ENCODE measurements at places on chromosomes 4 and X.

DNA sequence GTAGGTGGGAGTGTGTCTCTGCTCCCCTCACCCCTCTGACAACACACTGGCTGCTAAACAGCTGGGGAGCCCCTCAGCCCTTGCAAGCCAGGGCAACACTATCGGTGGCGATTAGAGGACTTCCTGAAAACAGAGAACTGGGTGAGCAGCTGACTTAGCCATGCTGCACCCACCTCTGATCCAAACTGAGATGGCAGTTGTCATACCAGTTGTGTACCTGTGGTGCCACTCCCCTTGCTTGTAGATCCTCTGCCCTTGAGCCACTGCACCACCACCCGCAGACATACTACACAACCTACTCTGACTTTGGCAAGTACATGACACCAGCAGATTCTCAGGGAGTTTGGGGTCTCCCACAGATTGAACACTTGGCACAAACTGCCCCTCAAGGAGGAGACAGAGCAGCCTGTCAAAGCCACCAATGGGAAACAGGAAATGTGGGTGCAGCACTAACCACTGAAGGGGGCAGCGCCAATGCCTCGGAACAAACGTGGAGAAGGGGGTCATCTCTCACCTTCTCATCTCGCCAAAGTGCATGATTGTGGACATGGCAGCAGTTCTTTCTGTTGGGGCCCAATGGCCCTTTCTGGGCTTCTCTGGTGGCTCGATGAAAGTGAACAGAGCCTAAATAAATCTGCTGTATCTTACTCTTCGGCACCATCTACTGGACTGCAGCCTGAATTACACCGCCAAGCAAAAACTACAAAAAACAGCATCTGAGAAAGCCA, 119.8 kb downstream of the NEK1 start:
- no peaks in the 10 kb centered on the region for H3K27me3 ChIP-seq
- no peaks in the 10 kb centered on the region for H3K4me1 ChIP-seq
- no peak overlapping the region for H3K27ac ChIP-seq
- no peak overlapping the region for H3K4me3 ChIP-seq

DNA sequence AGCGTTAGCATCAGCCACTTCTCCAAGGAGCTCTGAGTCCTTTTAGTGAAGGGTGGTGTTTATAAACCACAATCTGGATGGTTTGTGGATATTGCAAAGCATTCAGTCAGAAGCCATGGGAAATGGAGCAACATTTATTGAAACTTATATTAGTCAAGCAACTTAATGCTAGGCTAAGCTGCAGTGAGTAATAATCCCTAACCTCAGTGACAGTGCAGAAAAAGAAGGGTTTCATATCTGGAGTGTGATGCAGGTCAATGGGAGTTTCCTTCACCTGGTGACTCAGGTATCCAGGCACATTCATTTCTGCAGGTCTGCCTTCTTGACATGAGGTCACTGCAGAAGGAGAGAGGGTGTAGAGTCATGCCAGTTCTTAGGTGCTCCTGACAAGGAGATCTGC, 10.4 kb upstream of the DRD5 start:
- no peak overlapping the region for H3K27ac ChIP-seq
- no peaks in the 10 kb centered on the region for H3K36me3 ChIP-seq
- DNase-seq: no peak
- H3K27me3 ChIP-seq: peaks cover 49% of the 10 kb centered on the region
- H3K4me1 ChIP-seq: peaks cover 4% of the 10 kb centered on the region

DNA sequence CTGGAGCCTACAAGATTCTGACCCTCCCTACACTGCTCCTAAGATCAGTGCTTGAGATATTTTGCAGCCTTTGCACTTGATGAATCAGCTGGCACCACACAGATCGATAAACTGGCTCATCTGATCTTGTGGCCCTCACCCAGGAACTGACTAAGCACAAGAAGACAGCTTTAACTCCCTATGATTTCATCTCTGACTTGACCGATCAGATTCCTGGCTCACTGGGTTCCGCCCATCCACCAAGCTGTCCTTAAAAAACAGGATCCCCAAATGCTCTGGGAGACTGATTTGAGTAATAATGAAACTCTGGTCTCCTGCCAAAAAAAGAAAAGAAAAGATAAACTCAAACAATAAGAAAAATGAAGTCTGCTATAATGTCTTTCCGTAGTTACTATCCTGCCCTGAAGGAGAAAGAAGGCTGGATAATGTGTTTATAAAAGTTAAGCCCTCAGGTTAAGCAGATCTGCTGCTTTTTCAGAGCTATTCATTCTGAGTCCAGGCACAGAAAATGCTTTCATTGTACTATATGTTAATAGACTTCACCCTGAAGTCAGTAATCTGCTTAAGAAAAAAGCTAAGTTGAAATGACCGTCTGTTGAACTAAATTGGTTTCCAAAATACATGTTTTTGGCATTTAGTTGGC, 795.2 kb downstream of the TRIML1 start:
- no peak overlapping the region for H3K4me3 ChIP-seq
- H3K27ac ChIP-seq: no peak overlapping the region
- H3K4me1 ChIP-seq: peaks cover 10% of the 10 kb centered on the region
- H3K27me3 ChIP-seq: no peaks in the 10 kb centered on the region
- H3K36me3 ChIP-seq: peaks cover 14% of the 10 kb centered on the region

DNA sequence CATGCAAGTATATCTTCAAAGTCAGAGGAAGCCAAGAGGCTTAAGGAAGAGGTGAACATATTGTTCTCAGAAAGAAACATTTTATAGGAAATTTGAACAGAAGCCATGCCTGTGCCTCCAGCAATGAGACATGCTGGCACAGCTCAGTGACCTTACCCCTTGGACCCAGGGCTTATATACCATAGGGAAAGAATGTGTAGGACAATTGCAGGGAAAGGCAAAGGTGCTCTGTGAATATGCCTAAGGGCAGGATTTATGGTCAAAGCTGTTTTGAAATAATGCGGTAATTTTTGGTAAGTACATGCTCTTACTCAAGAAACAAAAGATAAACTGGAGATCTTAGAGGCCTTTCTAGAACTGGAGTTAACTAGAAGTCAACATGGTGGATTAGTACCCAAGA, 568.8 kb downstream of the GRID2 start:
- H3K36me3 ChIP-seq: no peaks in the 10 kb centered on the region
- H3K27ac ChIP-seq: no peak overlapping the region
- no peaks in the 10 kb centered on the region for H3K27me3 ChIP-seq
- no peaks in the 10 kb centered on the region for H3K4me1 ChIP-seq
- H3K4me3 ChIP-seq: no peak overlapping the region

DNA sequence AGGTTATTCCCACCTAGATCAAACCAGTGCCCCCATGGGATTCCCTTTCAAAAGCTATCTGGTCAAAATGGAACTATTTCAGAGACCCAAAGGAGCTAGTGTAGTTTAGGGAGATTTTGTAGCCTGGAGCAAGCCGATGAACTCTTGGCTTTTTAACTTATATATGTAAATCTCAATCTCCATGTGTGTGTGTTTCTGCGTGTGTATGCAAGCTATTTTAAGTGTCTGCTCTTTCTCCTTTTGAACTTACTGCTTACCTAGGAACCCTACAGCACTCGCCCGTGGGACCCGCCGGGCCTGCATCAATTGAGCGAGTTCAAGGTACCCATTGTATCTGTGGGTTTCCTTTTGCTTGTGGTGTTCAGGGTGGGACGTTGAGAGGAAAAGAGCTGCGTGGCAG, 10.4 kb downstream of the CSTF2 start:
- no peak for DNase-seq
- H3K4me3 ChIP-seq: no peak overlapping the region
- H3K4me1 ChIP-seq: no peaks in the 10 kb centered on the region
- no peak overlapping the region for H3K27ac ChIP-seq

DNA sequence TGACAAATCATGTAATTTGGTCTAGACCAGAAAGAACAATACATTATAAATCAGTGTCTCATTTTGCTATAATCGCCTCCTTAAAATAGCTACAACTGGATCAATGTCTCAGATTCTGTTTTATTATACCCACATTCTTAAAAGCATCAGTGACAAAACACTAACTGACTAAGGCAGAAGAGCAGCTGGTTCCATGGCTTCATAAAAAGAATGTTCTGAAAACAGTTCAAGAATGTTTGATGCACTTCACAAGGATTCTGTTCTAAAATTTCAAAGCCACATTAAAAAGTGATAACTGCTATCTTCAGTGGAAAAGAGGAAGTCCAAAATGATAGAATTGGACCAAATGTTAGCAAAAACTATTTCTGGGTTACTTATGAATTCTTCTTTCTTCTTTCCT, 69.8 kb downstream of the COL25A1 start:
- DNase-seq: no peak
- H3K27me3 ChIP-seq: no peaks in the 10 kb centered on the region
- H3K36me3 ChIP-seq: peaks cover 23% of the 10 kb centered on the region
- H3K4me1 ChIP-seq: peaks cover 4% of the 10 kb centered on the region
- no peak overlapping the region for H3K27ac ChIP-seq
- no peak overlapping the region for H3K4me3 ChIP-seq

GRCh38 chr4:71389149-71389827, 50.5 kb downstream of the SLC4A4 start:
- DNase-seq: no peak
- no peak overlapping the region for H3K27ac ChIP-seq
- no peaks in the 10 kb centered on the region for H3K36me3 ChIP-seq
- no peak overlapping the region for H3K4me3 ChIP-seq
- no peaks in the 10 kb centered on the region for H3K4me1 ChIP-seq

GRCh38 chrX:5536261-5536660, 692.4 kb downstream of the NLGN4X start:
- H3K36me3 ChIP-seq: no peaks in the 10 kb centered on the region
- no peak for DNase-seq
- H3K27me3 ChIP-seq: peaks cover 16% of the 10 kb centered on the region
- H3K27ac ChIP-seq: no peak overlapping the region
- no peak overlapping the region for H3K4me3 ChIP-seq
- H3K4me1 ChIP-seq: no peaks in the 10 kb centered on the region

DNA sequence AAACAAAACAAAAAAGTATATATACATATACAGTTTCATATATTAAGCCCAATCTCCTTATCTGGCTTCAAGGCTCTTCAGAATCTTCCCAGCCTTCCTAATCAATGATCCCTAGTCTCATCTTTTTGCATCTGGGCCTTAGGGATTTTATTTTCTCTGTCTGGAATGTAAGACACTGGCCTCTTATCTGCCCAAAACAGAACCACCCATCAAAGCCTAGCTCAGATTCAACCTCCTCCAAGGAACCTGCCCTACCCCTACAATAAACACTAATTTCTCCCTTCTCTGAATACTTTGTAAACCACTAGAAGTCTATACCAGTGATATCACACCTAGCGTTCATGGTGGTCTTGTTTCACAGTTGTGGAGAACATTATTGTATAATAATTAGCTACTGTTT, 23.2 kb upstream of the GAB1 start:
- no peaks in the 10 kb centered on the region for H3K27me3 ChIP-seq
- H3K4me3 ChIP-seq: no peak overlapping the region
- DNase-seq: no peak
- no peaks in the 10 kb centered on the region for H3K4me1 ChIP-seq

- H3K4me3 ChIP-seq: no peak overlapping the region
- no peak overlapping the region for H3K27ac ChIP-seq
- H3K36me3 ChIP-seq: no peaks in the 10 kb centered on the region
These were observed 8.9 kb downstream of the PRRG3 start for GRCh38 chrX:151704041-151704663.

GRCh38 chr4:3287271-3287971, 5.4 kb upstream of the RGS12 start:
- H3K27ac ChIP-seq: peak overlapping the region; percentile 19
- H3K4me1 ChIP-seq: peaks cover 7% of the 10 kb centered on the region
- H3K27me3 ChIP-seq: no peaks in the 10 kb centered on the region
- H3K36me3 ChIP-seq: no peaks in the 10 kb centered on the region
- peak overlapping the region; percentile 61 for H3K4me3 ChIP-seq

DNA sequence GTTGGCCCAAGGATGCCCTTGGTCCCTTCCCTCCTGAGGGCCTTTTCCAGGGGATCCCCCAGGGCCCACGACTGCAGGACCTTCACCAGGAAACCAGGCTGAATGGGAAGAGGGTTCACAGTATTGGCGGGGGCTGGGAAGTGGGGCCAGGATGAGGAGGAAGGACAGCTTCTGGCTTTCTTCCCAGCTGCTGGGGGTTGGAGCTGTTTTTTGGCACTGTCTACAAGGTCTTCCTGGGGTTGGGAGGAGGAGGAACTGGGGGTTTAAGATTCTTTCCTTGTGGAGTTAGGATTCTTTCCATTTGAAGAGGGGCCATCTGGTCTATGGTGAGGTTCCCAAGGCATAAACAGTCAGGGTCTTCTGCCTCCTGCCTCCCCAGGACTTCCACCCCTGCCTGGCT, 64.8 kb downstream of the KIF4A start:
- peaks cover 21% of the 10 kb centered on the region for H3K36me3 ChIP-seq
- H3K27me3 ChIP-seq: no peaks in the 10 kb centered on the region
- peaks cover 5% of the 10 kb centered on the region for H3K4me1 ChIP-seq
- H3K27ac ChIP-seq: no peak overlapping the region
- H3K4me3 ChIP-seq: no peak overlapping the region

GRCh38 chr4:8891646-8892555, 20.3 kb upstream of the HMX1 start:
- no peak overlapping the region for H3K27ac ChIP-seq
- peaks cover 97% of the 10 kb centered on the region for H3K27me3 ChIP-seq
- no peak overlapping the region for H3K4me3 ChIP-seq
- no peak for DNase-seq
- no peaks in the 10 kb centered on the region for H3K36me3 ChIP-seq

DNA sequence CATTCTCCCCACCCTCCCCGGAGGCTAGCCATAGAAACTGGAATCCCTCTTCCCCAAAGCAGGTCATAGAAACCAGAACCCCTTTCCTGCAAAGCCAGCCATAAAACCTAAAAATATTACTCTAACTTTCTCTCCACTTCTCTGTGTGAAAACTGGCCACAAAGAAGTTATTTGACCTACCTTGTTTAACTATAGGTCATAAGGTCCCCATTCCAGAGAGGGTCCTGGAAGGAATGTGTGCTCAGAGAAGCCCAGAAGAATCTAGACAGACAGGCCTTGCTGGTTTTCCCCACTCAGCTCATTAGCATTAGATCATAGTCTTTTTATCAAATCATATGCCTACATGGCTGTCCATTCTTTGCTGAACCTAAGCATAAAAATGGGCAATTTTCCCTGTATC, 52.8 kb upstream of the TEX13A start:
- no peak overlapping the region for H3K27ac ChIP-seq
- H3K27me3 ChIP-seq: no peaks in the 10 kb centered on the region
- H3K4me3 ChIP-seq: no peak overlapping the region
- H3K36me3 ChIP-seq: no peaks in the 10 kb centered on the region
- peaks cover 7% of the 10 kb centered on the region for H3K4me1 ChIP-seq

DNA sequence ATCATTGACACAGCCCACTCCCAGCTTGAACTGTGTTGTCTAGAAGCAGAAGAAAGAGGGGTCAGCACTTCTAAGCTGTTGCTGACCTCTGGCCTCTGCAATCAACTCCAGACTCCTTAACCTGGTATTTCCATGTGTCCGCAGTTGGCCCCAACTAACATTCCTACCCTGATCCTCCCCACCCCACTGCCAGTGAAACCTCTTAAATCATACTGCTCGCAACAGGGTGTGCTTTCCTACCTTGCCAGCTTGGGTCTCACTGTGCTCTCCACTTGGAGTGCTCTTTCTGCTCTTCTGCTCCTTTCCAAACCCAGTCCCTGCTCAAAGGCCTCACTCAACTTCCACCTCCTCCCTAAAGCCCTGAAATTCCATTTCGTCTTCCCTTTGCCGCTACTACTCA, 52.3 kb upstream of the RPS6KA3 start:
- H3K27me3 ChIP-seq: no peaks in the 10 kb centered on the region
- H3K4me3 ChIP-seq: no peak overlapping the region
- DNase-seq: no peak
- H3K27ac ChIP-seq: no peak overlapping the region

- no peak for DNase-seq
- H3K4me1 ChIP-seq: peaks cover 8% of the 10 kb centered on the region
- H3K27ac ChIP-seq: no peak overlapping the region
- peaks cover 21% of the 10 kb centered on the region for H3K27me3 ChIP-seq
These were observed 410.2 kb downstream of the FAM47A start for GRCh38 chrX:33721927-33722326.

Measured in neural crest cell (in vitro differentiated cells).